ENCODE measurements at places on chromosomes 1 and 21. TPM values are rescaled to one million over a fixed set of nuclear protein-coding genes. Genes with fewer than 3 reads are reported as not detected.

The AGMAT gene
- 31.5 TPM for total RNA-seq

The ABCB10 gene
- total RNA-seq: 49.7 TPM

The RSPO1 gene
- not detected for total RNA-seq

The PGLYRP4 gene
- total RNA-seq: not detected

The LEPR gene
- 1.2 TPM for total RNA-seq

The GJA4 gene
- total RNA-seq: not detected

All from activated CD4-positive, alpha-beta T cell treated with anti-CD3 and anti-CD28 coated beads, Interleukin-2, amount 10 ng/mL, durations not matched to agents 24 days and 14 days (primary cell).